D721Med (cell line): ENCODE measurements at places on chromosomes 1 and 21.

DNA sequence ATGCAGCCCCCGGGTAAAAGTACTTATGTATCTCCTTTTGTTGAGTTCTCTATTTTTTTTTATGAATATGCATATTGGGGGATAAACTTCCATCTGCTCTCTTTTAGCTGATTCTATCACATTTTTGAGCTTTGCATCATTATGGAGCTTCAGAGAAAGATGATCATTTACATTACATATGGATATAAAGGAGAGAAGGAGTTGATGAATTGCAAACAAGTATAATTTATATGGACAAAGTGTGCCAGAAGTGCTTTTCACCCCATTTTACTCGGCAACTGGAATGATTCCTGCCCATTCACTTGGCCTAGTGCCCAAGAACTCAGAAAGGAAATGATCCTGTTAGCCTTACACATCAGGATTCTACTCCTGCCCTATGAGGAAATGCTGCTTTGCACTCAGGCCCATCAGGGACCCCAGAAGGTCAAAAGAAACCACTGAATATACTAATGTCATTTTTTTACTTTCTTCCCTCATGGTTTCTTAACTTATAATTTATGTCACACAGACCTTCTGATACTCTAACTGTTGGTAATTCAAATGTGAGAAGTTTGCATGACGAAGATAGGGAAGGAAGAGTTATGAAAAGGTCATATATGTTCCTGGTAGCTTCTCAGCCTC lies 65.6 kb downstream of the SAMSN1 start:
- no peak for DNase-seq

- DNase-seq, result no peak
Observed at GRCh38 chr1:20076710-20077461, 6.9 kb downstream of the PLA2G5 start.

DNA sequence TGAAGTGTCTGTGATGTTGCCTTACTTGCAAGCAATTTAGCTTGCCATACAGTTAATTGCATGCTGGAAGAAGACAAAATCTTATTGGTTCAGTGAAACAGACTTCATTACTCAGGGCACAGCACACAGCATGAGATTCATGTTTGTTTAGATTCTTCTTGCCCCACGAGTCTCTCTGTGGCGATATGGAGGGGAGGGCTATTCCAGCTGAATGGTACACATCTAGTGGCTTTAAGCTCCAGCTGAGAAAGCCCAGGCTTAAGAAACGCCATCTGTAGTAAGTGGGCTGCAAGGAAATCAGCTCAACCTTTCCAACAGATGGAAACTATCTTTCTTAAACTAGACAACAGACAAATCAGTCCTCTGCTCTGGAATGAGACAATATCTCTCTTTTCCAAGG lies 1022.0 kb downstream of the NCAM2 start:
- DNase-seq, result no peak

DNA sequence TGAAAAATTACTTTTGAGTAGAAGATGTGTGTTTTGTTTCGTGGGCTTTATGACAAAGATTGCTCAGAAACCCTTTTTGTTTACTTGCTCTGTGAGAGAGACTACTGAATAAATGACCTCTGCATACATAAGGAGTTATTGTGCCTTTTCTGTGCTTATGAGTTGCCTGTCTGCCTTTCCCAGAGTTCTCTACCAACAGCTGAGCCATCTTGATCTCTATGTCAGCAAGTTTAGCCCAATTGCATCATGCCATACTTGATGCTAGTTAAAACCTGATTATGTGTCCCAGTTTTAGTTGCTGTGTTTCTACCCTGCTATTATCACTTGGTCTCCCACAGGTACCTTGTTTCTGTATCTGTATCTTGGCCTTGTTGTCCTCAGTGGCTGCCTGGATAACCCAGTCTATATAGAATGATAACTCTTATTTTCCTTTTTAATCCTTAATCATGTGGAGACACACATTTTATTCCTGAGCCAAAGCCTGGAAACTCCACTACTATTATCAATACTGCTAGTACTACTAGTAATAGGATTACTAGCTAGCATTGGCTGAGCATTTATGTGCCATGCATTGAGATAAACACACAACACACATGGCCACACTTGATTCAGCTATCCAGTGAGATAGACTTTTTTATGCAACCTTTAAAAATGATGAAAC lies 28.7 kb upstream of the GNG12 start:
- DNase-seq, result no peak

GRCh38 chr1:29519108-29519787 lies 282.9 kb downstream of the PTPRU start:
- DNase-seq, result no peak

DNA sequence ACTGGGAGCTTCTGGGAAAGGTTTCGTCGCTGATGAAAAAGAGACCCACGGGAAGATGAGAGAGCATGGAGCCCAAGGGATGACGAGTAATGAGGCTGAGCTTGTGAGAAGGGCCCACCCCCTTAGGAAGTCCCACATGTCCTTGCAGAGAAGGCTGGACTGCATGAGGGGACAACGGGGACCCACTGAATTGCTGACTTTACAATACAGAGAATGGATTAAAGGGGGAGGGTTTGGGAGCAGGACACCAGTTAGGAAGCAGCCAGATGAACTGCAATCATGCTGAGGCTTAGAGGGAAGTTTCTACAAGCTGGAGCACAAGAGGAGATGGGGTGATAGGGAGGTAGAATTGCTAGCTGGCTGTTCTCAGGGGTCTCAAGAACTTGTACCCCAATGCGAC lies 5.5 kb upstream of the TMEM51 start:
- no peak for DNase-seq

GRCh38 chr1:8911416-8912309 lies 33.2 kb upstream of the ENO1 start:
- no peak for DNase-seq

GRCh38 chr1:43994794-43995790 lies 3.7 kb downstream of the CCDC24 start:
- no peak for DNase-seq

DNA sequence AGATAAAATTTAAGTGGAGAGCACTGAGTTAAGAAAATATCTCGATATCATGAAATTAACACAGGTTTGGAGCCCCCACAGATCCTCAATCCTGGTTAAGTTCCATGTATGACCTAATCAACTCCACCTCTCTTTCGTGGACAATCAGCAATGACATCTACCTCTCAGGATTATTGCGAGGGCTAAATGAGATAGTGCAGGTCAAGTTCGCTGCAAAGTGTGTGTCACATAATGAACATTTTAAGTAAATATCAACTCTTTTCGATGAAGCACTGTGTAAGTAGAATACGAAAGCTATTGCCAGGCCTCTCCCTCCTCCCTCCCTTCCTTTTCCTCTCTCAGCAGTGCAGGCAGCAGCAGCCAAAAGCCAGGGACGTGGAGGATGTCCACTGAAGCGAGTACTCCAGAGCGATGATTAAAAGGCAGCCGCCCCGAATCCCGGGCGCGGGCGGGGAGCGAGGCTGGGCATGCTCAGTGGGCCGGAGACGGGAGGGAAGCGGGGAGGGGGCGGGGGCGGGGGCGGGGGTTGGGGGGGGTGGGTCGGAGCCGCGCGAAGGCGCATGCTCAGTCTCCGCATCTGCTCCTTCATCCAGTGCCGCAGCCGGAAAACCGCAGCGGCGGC lies at the start of gene CAMSAP2:
Gene CAMSAP2 (plus strand): TSS at position 567 of the 622 bp plus-strand sequence. CDS start 935 bp downstream, outside the sequence.
- DNase-seq, result peak; percentile 84

DNA sequence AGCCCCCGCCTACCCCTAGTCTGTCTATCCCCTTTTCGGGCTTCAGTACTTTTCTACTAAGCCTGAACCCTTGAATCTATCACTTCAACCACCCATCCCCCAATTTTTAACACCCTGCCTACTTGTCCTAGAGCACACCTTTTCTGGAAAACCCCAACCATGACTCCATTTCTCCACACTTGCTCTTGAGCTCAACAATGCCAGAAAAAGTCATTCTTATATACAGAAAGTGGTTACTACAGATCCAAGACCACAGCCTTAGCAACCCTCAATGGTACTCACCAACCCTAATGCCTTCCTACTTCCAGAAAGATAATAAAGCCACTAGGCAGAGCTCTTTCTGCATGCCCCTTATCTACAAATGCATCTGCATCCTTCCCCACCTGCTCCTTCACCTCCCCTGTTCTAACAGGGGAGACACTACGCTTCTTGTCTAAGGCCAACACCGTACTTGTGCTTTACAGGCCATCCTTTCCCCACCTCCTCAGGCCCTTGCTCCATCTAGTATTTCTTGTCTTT lies 41.2 kb downstream of the DMAP1 start:
- no peak for DNase-seq

GRCh38 chr1:155940482-155940992 lies 901 bp upstream of the RXFP4 start:
- no peak for DNase-seq

DNA sequence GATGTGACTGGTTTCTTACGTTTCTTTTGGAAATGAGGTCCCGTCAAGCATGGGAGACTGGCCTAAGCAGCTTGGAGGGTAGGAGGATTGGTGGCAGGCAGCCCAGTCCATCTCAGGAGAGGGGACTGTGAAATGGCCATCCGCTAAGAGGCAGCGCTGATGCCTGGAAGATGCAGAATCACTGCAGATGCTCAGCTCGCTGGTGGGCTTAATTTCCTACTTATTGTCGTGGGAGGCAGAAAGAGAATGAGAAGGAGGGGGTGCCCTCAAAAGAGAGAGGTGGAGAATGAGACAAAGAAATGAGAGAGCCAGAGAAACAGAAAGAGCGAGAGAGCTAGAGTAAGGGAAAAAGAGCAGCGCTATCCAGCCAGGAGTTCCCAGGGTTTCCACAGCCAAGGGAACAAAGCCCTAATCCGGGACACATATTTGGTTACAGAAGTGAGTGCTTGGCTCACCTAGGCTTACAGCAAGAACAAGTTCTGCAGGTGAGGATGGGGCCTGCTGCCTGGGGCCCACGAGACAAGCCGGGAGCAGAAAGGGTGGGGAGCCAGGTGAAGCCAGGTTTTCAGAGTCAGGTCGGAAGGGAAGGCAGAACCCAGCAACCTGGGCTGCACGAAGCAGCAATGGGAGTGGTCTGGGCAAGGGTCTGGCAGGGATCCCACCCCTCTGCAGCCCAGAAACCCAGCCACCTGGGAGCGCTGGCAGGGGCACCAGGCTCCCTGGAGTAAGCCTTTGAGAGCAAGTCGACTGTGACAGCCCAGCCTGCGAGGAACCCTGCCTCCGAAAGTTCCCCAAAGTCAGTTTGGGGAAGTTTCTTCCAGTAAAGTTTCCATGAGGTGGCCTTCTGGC lies 5.8 kb downstream of the ECE1 start:
- DNase-seq, result no peak

DNA sequence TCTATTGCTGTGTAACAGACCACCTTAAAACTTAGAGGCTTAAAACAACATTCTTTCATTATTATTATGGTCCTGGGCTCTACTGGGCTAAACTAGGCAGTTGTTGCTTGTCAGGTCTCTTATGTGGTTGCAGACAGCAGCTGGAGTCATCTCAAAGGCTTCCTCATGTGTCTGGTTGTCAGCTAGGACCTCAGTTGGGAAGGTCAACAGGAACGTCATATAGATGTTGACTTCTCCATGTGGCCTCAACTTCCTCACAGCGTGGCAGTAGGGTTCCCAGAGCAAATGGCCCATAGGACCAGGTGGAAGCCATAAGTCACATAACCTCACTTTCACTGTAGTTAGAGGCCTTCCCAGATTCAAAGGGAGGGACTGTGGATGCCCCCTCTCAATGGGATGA lies 15.4 kb upstream of the MEF2D start:
- no peak for DNase-seq

GRCh38 chr1:4310396-4310923 lies 343.9 kb upstream of the AJAP1 start:
- no peak for DNase-seq

GRCh38 chr1:89363638-89364536 lies at the start of gene GBP6:
TSS of gene GBP6 (plus strand) at chr1:89364059. CDS start at chr1:89368552, 4,493 bp downstream.
- no peak for DNase-seq

DNA sequence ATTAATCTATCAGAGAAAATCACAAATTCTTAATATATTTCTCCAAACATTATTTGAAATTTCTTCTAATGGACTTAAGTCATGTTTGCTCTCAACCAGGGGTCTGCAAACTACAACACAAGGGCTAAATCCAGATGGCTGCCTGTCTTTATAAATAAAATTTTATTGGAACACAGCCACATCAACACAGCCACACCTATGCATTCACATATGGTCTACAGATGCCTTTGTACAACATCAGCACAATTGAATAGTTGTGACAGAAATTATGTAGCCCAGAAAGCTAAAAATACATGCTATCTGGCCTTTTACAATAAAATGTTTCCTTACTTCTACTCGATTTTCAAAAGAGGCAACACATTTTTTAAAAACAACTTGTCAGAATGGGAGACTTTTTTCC lies 103.9 kb downstream of the DPYD start:
- no peak for DNase-seq
